ENCODE measurements at places on chromosomes 2 and 18.

- DNase-seq: no peak
These were observed 109.7 kb downstream of the MSH2 start for GRCh38 chr2:47512581-47513083.

GRCh38 chr2:17850151-17850550 lies 28.3 kb upstream of the KCNS3 start:
- DNase-seq: no peak

DNA sequence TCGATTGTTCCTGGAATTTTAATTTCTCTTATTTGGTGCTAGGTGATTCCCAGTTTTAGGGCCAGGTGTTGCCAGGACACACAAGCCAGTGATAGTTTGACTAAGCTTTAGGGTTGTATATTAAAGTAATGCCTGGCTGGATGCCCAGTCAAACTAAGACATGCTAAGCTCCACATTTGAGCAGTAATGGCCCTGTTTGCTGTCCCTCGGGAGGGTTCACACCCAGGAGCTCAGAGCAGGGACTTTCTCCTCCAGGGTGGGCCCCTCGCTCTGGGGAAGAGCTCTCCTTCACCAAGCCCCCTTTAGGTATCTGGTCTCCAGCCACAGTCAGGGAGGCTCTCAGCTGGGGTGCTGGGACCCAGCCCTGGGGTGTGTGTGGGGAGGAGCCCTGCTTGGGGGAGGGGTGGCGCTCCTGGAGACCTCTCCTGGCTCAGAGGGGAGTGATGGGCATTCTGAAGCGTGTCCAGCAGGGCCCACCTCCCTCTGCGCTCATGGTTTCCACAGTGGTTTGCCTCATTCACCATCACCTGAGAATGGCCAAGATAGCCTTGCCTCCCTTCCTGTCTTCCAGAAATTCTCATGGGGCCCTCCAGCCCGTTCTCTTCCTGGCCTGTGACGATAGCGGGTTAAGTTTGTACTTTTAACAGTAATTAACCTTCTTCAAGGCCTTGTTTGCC lies 31.7 kb downstream of the INPP4A start:
- no peak for DNase-seq

GRCh38 chr2:129781749-129782632 lies 197.5 kb upstream of the RAB6C start:
- DNase-seq: no peak

DNA sequence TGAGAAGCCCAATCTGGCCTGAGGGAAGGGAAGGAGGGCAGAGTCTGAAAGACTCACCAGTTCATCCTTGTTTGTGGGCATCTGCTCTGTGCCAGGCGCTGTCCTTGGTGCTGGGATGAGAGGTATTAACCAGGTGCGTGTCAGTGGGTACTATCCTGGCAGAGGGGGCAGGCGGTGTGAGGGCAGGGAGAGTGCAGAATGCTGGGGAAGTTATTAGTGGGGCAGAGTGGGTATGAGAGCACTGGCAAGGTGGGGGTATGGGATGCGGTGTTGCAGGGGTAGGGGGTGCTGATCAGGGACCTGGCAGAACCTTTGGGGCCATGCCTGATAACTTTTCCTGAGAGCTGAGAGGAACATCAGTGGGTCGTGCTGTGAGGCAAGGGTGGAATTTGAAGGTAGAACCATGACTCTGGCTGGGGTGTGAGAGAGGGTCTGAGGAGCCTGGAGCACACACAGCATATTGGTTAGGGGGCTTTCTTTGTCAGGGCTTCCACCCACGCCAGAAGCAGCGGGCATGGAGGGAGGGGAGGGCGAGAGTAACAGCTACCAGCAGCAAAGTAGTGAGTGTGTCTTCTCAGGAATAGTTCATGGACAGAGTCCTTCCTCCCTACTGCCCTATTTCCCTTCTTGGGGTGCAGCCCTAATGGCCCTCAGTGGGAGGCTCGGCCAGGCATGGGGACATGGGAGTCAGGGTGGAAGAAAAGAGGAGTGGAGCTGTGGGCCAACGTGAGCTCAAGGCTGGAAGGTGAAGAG lies 290.7 kb downstream of the CYP26B1 start:
- no peak for DNase-seq

- DNase-seq: no peak
These were observed 7.2 kb upstream of the NEU4 start for GRCh38 chr2:241801611-241802420.

GRCh38 chr2:102295566-102295965 lies 15.8 kb upstream of the IL1RL1 start:
- DNase-seq: no peak

DNA sequence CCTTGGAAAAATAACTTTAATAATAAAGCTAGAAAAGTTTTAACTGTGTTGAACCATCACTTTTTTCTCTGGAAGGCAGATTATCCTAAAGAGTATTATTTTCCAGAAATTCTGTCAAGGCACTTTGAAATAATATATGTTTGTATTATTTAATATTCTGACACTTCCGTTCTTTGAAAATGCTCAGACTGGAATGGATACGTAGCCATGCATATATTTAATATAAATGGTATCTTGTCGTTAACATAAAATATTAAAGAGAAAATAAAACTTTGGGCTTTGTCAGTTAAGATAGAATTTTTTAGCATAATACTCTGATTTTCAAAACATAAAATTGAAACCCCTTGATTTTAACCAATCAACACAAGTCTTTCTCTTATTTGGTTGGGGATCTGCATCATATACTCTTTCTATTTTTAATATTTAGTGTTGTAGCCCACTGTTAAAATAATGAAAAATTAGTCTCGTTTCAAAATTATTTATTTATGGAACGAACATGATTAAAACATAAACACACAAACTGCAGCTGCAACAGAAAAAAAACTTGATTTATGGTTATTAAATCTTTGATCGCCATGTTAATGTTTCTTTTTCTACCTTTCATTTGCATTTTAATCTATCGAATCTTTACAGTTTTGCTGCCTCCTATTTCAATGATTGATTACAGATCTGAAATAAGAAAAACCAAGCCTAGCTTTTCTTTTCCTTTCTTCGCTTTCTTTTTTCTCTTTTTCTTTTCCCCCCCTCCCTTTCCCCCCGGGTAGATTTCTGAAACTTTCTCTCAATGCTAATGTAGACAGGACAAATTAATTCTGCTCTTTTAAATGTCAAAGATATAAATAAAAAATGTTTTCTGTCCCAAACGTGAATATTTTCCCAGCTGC lies 145.5 kb downstream of the MEIS1 start:
- no peak for DNase-seq

- DNase-seq: no peak
These were observed 71.7 kb upstream of the TAF1B start for GRCh38 chr2:9771481-9772017.

DNA sequence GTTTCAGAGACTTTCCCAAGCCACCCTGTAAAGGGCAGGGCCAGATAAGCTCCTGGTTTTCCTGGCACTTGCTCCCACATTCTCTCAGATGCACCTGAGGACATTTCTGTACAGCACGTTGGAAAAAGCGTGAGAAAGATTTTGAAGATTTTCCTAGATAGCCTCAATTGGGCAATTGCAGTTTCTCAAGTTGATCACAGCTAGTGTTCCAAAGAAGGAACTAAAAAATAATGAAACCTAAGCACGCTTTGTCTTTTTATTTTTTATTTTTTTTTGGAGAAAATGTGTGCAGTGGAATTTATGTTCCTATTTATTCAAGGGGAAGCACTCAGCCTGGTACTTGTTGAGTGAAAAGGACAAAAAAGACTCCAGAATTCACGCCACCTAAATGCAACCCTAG lies 429.1 kb downstream of the RNF144A start:
- DNase-seq: no peak

- DNase-seq: no peak
These were observed 19.9 kb upstream of the NRP2 start for GRCh38 chr2:205662206-205662965.

DNA sequence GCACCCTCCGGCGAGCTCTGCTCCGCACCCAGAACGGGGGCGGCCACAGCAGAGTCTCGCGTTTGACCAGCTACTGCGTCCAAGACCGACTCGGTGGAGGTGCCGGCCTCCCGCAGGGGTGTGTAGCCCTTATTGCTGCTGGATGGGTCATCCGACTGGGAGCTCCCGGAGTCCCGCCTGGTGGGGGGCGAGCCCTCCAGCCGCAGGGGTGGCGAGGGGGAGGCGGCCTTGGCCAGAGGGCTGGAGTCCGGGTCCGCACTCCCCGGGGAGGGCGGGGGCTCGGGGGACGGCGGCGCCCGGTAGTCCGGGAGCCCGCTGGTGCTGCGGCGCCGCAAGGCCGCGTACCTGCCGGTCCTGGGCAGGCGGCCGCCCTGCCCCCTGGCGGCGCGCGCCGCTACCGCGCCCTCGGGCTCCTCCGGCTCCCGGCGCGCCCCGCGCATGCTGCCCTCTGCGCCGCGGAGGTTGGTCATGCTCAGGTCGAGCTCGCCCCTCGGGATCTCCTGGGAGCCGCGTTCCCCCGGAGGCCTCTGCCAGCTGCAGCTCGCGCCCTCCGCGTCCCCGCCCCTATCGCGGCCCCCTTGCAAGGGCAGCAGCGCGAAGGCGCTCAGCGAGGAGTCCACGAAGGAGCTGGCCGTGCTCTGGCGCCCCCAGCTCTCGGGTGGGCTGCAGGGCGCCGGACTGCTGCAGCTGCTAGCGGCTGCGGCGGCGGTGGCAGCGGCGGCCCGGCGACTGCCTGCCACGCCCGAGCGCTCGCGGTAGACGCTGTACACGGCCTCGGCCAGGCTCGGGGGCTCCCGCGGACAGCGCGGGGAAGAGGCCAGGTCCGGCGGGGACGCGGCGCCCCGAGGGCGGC lies 4.8 kb downstream of the TMEM200C start:
- DNase-seq: peak; percentile 1

DNA sequence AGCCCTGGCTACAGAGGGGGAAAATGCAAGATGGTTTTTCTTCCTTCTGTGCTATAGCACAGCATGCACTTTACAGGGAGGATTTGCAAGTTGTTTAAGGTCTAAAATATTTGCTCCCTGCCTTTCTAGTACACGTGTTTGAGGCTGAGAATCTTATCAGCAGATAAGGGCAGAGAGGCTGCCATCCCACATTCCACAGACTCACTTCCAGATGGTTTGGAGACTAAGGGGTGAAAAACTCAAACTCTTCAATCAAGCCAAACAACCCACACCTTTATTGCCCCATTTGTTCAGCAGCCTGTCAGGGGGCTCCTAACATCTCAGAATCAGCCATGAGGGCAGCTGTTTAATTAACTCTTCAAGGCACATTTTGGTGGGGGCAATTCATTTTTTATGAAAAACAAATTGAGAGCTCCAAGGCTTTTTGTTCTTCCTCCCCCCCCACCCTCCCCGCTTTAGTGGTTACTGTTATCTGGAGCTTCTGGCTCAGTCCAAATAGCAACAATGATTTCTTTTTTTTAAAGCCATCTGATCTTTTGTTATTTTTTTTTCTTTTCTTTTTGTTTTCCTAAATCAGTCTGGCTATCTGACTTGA lies 242.6 kb upstream of the NT5C1B start:
- DNase-seq: no peak

- peak; percentile 25 for DNase-seq
These were observed 165.2 kb downstream of the SH3BP4 start for GRCh38 chr2:235116885-235117492.

DNA sequence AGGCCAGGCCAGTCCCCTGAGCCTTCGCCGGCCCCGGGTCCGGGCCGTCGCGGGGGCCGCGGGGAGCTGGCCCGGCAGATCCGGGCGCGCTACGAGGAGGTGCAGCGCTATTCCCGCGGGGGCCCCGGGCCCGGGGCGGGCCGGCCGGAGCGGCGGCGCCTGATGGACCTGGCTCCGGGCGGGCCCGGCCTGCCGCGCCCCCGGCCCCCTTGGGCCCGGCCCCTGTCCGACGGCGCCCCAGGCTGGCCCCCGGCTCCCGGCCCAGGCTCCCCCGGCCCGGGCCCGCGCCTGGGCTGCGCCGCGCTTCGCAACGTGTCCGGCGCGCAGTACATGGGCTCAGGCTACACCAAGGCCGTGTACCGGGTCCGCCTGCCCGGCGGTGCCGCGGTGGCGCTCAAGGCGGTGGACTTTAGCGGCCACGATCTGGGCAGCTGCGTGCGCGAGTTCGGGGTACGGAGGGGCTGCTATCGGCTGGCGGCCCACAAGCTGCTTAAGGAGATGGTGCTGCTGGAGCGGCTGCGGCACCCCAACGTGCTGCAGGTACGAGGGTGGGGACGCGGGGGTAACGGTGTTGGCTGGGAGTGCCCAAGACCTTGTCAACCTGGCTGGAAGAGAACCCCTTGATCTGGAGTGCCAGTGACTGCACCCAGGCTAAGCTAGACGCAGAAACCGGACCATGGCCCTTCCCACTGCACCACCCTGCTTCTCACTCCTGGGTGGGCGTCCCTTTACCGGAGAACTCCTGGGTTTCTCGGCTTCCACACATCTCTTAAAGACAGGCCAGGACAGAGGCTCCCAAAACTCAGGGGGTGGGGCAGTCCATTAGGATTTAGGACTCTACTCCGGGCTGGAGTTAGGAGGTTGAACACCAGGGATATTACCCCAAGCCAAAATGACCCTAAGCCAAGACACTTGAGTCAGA lies 739 bp downstream of the PKDCC start:
- DNase-seq: no peak

DNA sequence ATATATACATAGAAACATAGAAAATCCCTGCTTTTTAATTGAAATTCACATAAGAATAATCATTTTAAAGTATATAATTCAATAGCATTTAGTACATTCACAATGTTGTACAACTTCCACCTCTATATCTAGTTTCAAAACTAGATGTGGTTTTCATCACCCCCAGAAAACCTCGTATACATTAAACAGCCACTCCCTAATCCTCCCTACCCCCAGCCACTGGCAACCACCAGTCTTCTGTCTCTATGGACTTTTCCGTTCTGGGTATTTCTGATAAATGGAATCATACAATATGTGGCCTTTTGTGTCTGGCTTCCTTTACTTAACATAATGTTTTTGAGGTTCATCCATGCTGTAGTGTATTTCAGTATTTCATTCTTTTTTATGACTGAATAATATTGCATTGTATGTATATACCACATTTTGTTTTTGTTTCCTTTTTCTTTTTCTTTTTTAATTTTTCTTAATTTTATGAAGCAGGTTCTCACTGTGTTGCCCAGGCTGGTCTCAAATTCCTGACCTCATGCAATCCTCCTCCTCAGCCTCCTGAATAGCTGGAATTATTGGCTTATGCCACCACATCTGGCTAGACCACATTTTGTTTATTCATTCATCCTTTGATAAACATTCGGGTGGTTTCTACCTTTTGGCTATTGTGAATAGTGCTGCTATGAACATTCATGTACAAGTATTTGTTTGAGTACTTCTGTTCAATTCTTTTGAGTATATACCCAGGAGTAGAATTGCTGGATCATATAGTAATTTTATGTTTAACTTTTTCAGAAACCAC lies 50.6 kb upstream of the RNF152 start:
- no peak for DNase-seq

GRCh38 chr2:235025800-235026536 lies 74.2 kb downstream of the SH3BP4 start:
- no peak for DNase-seq

DNA sequence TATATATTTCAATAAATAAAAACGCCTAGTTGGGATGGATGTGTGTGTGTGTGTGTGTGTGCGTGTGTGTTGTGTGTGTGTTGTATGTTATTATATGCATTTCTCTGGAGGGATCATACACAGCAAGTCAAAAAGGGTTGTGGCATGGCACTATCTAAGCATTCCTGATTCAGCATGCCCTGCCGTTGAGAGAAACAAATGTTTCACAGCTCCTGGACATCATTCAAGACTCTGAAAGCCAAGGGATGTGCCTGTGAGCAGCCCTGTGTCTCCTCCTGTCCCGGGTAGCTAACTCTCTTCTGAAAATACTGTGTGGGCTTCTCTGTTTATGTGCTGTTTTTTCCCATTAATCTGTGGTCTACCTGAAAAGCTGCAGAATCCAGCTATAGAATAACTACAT lies 197.9 kb upstream of the SETBP1 start:
- no peak for DNase-seq
